HuH-7.5 (cell line): ENCODE measurements at places on chromosomes 5 and 9.

DNA sequence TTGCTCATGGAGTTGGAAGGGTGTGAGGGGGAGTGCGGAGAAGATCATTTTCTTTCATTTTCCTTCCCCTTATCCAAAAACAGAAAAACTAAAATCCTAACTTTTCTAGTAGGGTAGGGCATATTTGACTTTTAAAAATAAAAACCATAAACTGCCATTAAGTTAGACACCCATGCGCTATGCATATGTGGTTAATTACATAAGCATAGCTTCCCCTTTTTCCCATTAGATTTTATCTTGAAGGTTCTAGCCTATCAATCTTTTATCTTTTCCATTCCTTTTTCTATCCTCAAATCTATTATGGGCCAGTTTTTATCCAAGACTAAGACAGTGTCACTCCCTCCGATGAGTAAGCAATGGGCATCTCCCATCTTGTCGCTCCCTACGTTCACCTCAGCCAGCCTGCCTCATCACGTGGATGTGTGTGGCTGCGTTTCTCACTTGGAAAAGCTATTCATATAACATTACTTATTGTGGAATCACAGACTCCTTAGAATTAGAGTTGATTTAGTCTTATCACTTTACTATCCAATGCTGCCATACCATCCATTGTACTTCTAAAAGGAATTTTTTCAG lies 49.2 kb downstream of the PCSK5 start:
- no peak for DNase-seq

DNA sequence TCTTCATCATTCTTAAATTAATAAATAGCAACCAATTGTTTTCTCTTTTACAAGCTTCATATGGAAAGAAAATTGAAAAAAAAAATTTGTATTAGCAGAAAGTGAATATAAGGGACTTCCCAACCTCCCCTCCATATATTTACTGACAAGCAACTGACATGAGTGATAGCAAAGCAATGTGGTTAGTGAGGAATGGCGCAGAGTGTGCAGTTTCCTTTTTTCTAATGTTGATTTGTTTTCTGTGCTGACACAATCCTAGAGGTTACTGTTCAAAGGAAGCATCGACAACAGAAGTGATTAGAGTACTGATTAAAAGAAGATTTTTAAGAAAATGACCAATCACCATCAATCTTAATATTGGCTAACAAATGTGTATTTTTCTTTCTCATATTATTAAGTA lies 1.7 kb upstream of the PTGER4 start:
- no peak for DNase-seq

DNA sequence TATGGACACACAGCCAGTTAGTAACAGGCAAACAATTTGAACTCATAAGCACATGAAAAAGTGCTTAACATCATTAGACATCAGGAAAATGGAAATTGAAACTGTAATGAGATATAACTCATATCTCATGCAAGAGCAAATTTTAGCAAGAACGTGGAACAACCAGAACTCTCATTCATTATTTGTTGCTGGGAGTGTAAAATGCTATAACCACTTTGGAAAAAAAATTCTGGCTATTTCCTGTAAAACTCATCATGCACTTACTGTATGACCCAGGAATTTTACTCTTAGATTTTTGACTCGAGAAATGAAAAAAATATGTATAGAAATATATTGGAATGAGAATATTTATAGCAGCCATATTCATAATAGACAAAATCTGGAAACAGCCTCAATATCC lies 205.7 kb upstream of the PUM3 start:
- DNase-seq = no peak

DNA sequence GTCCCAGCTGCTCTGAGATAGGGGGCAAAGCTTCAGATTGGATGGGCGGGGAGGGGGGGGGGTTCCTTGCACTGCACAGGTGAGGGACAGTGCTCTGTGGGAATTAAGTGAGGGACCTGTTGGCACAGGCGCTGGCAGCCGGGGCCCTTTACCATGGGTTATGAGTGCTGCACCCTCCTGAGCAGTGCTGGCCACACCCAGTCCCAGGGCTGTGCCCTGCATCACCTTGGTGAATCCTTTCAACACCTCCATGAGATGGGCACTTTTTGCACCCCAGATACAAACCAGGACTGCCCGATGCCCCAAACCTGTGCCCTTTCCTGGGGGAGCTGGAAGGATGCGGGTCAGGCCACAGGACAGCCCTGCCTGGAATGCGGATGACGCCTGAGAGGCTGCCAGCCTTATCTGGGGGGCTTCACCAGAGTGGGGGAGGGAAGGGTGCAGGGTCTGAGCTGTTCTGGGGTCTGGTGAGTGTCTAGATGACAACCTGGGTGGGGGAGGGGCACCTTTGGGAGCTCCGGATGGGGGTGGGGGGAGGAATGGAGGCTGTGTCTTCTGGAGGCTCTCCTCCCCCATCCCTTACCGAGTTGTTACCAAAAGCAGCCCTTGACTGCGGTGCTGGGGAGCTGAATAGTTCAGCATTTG lies 5.2 kb downstream of the CRB2 start:
- DNase-seq = no peak
